ENCODE measurements at places on chromosomes 4 and X. TPM values are rescaled to one million over a fixed set of nuclear protein-coding genes. Genes with fewer than 3 reads are reported as not detected.

DNA sequence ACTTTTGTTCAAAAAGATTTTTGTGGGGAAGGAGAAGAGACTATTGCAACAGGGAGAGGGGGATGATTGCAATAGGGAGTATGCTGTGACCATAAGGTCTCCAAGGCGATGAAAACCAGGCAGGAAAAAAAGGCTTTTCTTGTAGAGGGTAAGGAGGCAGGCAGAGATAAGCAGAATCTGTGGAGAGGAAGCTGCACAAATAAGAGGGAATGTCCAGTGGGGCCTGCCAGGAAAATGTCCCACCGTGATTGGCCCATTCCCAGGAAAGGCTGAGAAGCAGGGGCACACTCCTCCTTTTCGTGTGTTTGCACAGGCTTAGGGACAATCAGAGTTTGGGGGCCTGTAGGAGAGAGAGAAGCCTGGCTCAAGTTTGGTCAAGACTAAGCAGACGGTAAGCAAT is 29.1 kb downstream of the SPACA5 start:
- ATAC-seq, result no peak

- no peak for ATAC-seq
Observed at GRCh38 chr4:163121689-163122088, 45.0 kb downstream of the NAF1 start.

The CLDN22 gene
- total RNA-seq, result not detected

The KIF4A gene
- 30.3 TPM for total RNA-seq
